Hair follicular keratinocyte (primary cell): ENCODE measurements at places on chromosomes 6 and 20. TPM values are rescaled to one million over a fixed set of nuclear protein-coding genes. Genes with fewer than 3 reads are reported as not detected.

The WDR27 gene
- total RNA-seq = 9.2 and 10.6 TPM in 2 replicates

The RGS17 gene
- total RNA-seq = 0.34 and 0.47 TPM in 2 replicates

The OR12D2 gene
- not detected in 2 replicates for total RNA-seq

The KIF13A gene
- 34.6 and 48.6 TPM in 2 replicates for total RNA-seq

The OR2H1 gene
- not detected in 2 replicates for total RNA-seq

The RAET1L gene
- 0.78 and 1.1 TPM in 2 replicates for total RNA-seq

The DPPA5 gene
- not detected in 2 replicates for total RNA-seq

The HRH3 gene
- not detected in 2 replicates for total RNA-seq

The HAO1 gene
- total RNA-seq = not detected in 2 replicates

The ZC2HC1B gene
- total RNA-seq = not detected in 2 replicates

The GPR31 gene
- not detected in 2 replicates for total RNA-seq

The RSPO4 gene
- total RNA-seq = 0.38 and 0.86 TPM in 2 replicates

The FAM209B gene
- not detected in 2 replicates for total RNA-seq

The CST4 gene
- total RNA-seq = not detected in 2 replicates

The CBLN4 gene
- not detected in 2 replicates for total RNA-seq

The IL17F gene
- not detected in 2 replicates for total RNA-seq

The ADNP gene
- 15.8 and 21.7 TPM in 2 replicates for total RNA-seq

The ADISSP gene
- 51.3 and 95.2 TPM in 2 replicates for total RNA-seq

The ZBTB12 gene
- total RNA-seq = 0.30 and 0.39 TPM in 2 replicates

The TCP11 gene
- not detected in 2 replicates for total RNA-seq

The SMLR1 gene
- total RNA-seq = not detected in 2 replicates

The ZC3H12D gene
- total RNA-seq = not detected in 2 replicates

The FILIP1 gene
- total RNA-seq = not detected in 2 replicates

The ANKRD6 gene
- 4.7 and 6.1 TPM in 2 replicates for total RNA-seq

The B4GALT5 gene
- 12.3 and 13.0 TPM in 2 replicates for total RNA-seq
